ENCODE measurements at places on chromosomes 6 and 20. TPM values are rescaled to one million over a fixed set of nuclear protein-coding genes. Genes with fewer than 3 reads are reported as not detected.

FAM210B gene
- total RNA-seq, result 12.3 TPM

LGSN gene
- 3.8 TPM for total RNA-seq

PHACTR3 gene
- total RNA-seq, result not detected

WFDC2 gene
- total RNA-seq, result not detected

PAX1 gene
- total RNA-seq, result not detected

LY6G6F gene
- total RNA-seq, result not detected

SLC39A7 gene
- total RNA-seq, result 111 TPM

VIP gene
- not detected for total RNA-seq

SOX4 gene
- 7.6 TPM for total RNA-seq

KCNK16 gene
- total RNA-seq, result not detected

SSTR4 gene
- not detected for total RNA-seq

PXDC1 gene
- total RNA-seq, result 21.4 TPM

GGTLC1 gene
- not detected for total RNA-seq

PRICKLE4 gene
- 0.61 TPM for total RNA-seq

SAMD10 gene
- not detected for total RNA-seq

TSPO2 gene
- not detected for total RNA-seq

CDH4 gene
- 7.8 TPM for total RNA-seq

EYA4 gene
- 10.3 TPM for total RNA-seq

SLPI gene
- total RNA-seq, result 9.5 TPM

RAD21L1 gene
- total RNA-seq, result not detected
